Activated T-helper 1 cell treated with anti-CD3 and anti-CD28 coated beads, Interleukin-12 subunit alpha, Interleukin-12 subunit beta, Interleukin-2, Interleukin-4 antibody, amounts not matched to agents 30 ng/mL and 10 ng/mL and 1 ng/mL, durations not matched to agents 14 hours and 24 hours and 36 hours (primary cell): ENCODE measurements at places on chromosomes 12 and 14. TPM values are rescaled to one million over a fixed set of nuclear protein-coding genes. Genes with fewer than 3 reads are reported as not detected.

- DNase-seq = no peak
Observed at GRCh38 chr12:53289891-53290290, 5.5 kb upstream of the PFDN5 start.

- DNase-seq = no peak
Observed at GRCh38 chr14:102806447-102806846, 29.2 kb downstream of the TRAF3 start.

DNA sequence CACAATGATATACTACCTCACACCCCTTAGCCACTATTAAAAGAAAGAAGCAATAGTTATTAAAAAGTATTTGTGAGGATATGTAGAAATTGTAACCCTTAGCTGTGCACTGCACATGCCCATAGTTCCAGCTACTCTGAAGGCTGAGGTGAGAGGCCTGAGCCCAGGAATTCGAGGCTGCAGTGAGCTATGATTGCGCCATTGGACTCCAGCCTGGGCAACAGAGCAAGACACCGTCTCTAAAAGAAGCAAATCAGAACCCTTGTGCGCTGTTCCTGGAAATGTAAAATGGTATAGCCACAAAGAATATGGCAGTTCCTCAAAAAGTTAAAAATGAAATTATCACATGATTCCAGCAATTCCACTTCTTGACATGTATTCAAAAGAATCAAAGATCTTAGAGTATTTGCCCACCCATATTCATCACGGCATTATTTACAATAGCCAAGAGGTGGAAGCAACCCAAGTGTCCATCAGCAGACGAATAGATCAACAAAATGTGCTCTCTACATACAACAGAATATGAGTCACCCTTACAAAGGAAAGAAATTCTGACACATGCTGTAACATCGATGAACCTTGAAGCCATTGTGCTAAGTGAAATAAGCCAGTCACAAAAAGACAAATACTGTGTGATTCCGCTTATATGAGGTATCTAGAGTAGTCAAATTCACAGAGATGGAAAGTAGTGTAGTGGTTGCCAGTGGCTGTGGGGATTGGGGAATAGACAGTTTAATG lies 23.7 kb upstream of the YLPM1 start:
- no peak for DNase-seq

GRCh38 chr12:131112021-131112420 lies 158.3 kb downstream of the ADGRD1 start:
- DNase-seq = no peak

DNA sequence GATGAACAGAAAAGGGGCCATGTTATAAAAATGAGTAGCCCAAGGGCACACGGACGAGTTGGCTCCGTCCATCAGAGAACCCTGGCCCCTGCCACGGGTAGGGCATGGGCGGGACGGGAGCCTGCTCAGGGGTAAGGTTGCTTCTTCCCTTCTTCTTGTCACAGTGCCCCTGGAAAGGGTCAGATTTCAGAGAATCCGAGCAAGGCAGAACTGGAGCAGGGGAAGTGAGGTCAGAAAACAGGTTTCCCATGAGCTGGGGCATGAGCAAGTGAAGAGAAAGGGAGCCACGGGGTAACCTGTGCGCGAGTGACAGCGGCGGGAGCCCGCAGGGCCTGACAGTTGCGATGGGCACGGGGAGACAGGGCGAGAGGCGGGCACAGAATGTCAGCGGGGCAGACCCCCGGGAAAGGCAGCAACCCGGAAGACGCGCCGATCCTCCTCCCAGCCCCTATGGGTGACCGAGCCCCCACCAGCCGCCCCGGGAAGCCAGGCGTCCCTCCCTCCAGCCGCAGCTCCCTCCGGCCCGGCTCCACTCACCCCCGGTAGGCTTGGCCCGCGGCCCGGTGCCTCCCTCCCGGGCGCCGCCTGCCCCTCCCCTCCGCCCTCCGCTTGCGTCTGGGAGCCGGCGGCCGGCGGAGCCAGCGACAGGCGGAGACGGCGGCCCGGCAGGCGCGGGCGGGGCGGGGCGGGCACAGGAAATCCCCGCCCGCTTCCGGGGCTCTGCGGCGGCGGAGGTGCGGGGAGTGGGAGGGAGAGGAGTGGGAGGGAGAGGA lies at the start of gene ZNF641:
TSS of gene ZNF641 (minus strand) at position 671 of the 773 bp plus-strand sequence. CDS start 2,829 bp downstream, outside the sequence.
- peak; percentile 83 for DNase-seq

GRCh38 chr12:45302621-45303369 lies 86.9 kb downstream of the ANO6 start:
- no peak for DNase-seq

DNA sequence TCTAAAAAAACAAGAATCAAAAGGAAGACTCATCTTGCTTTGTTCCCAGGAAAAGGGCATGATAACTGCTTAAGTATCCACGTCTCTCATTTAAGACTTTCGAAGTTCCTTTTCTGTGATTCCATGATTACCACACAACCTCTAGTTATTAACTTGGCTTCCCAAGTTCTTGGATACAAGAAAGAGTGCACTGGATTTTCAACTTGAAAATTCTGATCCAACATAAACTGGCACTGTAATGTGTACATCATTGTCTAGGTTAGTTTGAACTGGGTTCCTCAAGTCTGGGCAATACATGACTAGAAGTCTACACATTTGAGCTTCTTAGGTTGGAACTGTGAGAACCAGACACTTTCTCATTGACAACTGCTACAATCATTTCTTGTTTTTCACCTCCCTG lies 1.6 kb downstream of the KLHL28 start:
- no peak for DNase-seq

DNA sequence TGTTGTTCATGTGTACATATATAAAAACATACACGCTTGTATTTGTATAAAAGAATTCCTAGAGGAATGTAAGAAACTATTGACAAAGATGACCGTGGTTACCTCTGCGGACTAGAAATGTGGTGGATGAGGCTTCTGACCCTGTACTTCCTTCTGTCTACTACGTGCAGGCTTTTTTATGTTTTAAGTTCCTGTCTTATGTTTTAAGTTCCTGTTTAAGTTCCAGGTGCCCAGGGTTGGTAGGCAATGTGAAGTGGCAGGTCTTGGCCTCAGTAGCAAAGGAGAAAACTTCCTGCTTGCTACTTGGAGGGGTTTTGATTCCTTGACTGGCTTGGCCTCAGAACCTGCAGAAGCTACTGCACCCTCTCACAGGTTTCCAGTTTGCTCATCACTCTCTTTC lies 11.6 kb downstream of the POMT2 start:
- DNase-seq = no peak

DNA sequence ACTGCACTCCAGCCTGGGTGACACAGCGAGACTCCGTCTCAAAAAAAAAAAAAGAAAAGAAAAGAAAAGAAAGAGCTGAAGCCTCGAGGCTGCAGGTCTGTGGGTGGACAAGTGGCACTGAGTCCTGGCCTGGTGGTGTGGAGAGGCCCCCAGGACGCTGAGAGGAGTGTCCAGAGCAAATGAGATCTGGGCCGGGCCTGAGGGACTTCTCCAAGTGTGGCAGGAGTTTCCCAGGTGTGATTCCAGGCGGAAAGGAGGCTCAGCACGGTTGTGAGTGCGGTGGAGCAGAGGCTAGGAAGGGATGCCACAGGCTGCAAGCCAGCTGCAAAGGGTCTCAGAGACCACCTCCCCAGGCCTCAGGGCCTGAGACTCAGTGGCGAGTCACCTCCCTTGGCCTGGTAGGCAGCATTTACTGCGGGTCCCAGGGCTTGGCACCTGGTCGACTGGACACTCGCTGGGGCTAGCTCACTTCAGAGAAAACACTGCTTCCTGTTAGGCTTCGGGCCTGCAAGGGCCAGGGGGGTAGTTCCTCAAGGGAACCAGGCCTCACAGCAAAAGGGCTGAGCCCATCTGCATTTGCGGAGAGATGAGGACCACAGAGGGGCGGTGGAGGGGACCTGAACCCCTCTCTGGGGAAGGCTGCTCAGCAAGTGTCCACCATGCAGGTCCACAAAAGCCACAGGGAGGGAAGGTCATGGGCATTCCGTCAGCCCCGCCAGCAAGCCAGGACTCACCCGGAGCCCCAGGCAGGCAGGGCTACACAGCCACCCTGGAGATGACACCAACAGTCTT lies 11.7 kb downstream of the TTC7B start:
- no peak for DNase-seq

- no peak for DNase-seq
Observed at GRCh38 chr14:53534841-53535240, 381.7 kb upstream of the DDHD1 start.

PMCH gene
- total RNA-seq = 3.1 and 4.3 TPM in 2 replicates

CMA1 gene
- total RNA-seq = not detected in 2 replicates

ORAI1 gene
- total RNA-seq = 61.5 and 67.0 TPM in 2 replicates

COX14 gene
- total RNA-seq = 44.3 and 45.6 TPM in 2 replicates

KRT2 gene
- not detected in 2 replicates for total RNA-seq
